GM06990 (cell line): ENCODE measurements at places on chromosomes 11 and 22.

GRCh38 chr11:111347723-111348115 is 31.4 kb downstream of the POU2AF1 start:
- no peak for DNase-seq

GRCh38 chr22:24096758-24097115 is 84.5 kb upstream of the SUSD2 start:
- no peak for DNase-seq

- no peak for DNase-seq
Measured at GRCh38 chr11:1735271-1735670, 15.1 kb downstream of the IFITM10 start.

- DNase-seq = no peak
Measured at GRCh38 chr22:33405194-33405593, 347.0 kb upstream of the SYN3 start.

DNA sequence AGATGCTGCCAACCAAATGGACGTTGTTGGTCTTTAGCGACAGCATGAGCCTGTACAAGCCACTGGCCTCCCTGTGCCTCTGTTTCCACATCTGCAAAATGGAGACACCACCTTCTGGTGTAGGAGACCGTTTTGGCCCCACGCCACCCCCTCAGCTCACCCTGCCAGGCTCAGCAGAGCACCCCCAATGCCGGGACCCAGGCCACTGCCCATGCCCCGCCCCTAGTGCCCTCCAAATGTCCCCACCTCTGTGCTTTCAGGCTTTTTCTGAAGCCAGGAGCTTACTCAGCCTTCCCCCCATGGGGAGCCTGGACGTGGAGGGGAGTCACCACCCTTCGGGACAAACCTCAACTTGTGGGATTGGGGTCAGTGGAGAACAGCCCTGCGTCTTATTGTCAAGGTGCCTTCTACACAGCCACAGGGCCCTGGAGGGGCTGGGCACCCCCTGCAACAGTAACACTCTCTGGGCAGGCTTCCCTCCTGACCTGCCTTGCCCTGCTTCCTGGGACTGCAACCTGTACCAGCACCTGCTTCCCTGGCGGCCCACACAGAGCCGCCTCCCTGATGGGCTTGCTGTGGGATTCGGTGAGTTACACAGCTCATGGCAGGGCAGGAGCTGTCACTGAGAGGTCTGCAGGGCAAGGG is 24.6 kb upstream of the RTL6 start:
- DNase-seq = no peak

DNA sequence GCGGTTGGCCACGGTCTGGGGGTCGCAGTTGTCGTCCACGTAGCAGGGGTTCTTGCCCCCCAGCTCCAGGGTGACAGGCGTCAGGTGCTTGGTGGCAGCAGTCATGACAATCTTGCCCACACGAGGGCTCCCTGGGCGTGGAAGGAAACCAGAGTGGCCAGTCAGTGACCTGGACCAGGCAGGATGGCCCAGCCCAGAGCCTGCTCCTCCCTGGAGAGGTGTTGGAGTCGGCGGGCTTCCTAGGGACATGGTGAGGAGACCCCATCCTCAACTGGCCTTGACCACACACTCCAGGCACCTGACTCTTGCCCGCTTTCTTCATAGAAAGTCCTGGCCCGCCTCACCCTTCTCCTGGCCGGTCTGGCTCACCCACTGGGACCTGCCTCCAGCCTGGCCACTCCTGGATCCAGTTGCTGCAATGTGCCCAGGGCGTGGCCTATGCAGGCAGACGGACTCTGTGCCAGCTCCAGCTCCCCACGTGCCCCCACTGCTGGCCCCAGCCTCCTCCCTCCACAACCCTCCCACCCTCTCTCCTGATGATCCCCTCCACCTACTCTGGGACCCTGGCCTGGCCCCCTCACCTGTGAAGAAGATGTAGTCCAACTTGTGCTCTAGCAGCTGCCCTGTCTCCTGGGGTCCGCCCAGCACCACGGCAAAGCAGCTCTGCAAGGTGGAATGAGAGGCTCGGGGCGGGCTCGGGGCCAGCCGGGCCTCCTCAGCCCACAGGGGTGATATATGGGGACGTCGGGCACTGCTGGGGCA is 8.7 kb downstream of the ALDH3B2 start:
- no peak for DNase-seq

GRCh38 chr22:46572911-46573780 is 35.7 kb upstream of the CELSR1 start:
- DNase-seq = no peak

DNA sequence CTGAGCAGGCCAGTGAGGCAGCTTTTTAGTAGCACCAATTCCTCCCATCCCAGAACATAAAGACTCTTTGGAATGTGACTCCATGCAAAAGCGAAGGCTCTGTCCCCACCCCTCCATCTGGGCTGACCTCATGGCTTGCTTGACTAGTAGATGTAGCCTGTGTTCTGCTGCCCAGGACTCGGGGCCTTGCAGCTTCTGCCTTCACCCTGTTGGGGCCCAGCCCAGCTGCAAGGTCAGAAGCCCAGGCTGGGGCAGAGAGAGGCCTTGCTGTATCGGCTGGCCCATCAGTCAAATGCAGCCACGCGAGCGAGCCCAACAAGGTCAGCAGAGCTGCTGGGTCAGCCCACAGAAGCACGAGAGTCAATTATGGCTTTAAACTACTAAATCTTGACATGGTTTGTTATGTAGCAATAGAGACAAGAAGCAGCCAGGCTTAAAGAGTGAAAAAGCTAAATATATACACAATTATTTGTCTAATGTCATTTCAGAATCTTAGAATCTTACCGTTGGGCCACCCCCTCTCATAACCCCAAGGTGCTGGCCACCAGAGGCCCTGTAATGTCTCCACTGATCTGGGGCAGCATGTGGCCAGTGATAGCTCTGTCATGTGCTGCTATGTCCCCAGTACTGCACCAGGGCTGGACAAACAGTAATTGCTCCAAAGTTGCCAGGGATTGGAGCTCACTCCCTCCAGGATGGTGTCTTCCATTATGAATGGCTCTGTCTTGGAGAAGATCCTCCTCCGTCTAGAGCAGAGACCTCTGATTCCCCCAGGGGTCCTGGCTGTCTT is 10.4 kb upstream of the WNT11 start:
- no peak for DNase-seq

DNA sequence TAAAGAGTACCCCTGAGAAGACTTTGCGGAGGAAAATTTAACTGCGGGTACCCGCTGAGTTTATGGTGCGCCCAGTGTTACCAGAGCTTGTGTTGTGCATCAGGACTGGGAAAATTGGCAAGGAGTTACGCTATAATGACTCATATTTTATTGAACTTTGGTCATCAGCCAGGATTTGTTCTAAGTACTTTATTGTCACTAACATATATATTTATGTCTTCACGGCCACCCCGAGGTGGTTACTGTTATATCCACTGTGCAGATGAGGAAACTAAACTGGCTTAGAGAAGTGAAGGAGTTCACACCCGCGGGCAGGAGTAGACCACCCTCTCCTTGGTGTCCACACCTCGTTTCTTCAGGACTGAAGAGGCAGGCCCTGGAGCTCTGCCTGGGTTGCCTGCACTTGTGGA is 667 bp downstream of the ACCS start:
- no peak for DNase-seq

GRCh38 chr11:74321487-74322188 is 10.2 kb upstream of the P4HA3 start:
- no peak for DNase-seq

- no peak for DNase-seq
Measured at GRCh38 chr11:117528097-117528721, 200.6 kb downstream of the CEP164 start.

GRCh38 chr11:35009944-35010342 is 93.5 kb downstream of the PDHX start:
- no peak for DNase-seq

- DNase-seq = no peak
Measured at GRCh38 chr11:1226226-1226985, 3.5 kb downstream of the MUC5B start.
